ENCODE measurements at places on chromosomes 2 and 18. TPM values are rescaled to one million over a fixed set of nuclear protein-coding genes. Genes with fewer than 3 reads are reported as not detected.

DNA sequence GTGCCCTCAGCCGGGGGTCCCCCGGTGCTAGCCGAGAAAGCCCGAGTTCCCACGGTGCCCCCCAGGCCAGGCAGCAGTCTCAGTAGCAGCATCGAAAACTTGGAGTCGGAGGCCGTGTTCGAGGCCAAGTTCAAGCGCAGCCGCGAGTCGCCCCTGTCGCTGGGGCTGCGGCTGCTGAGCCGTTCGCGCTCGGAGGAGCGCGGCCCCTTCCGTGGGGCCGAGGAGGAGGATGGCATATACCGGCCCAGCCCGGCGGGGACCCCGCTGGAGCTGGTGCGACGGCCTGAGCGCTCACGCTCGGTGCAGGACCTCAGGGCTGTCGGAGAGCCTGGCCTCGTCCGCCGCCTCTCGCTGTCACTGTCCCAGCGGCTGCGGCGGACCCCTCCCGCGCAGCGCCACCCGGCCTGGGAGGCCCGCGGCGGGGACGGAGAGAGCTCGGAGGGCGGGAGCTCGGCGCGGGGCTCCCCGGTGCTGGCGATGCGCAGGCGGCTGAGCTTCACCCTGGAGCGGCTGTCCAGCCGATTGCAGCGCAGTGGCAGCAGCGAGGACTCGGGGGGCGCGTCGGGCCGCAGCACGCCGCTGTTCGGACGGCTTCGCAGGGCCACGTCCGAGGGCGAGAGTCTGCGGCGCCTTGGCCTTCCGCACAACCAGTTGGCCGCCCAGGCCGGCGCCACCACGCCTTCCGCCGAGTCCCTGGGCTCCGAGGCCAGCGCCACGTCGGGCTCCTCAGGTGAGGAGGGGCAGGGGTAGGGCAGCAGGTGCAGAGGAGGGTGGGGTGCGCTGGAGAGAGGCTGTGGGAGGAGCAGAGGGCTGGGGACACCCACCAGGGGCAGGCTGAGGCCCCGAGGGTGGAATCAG lies 14.1 kb upstream of the GMPPA start:
- no peaks in the 10 kb centered on the region for H3K4me1 ChIP-seq
- no peak overlapping the region for H3K27ac ChIP-seq
- DNase-seq = no peak
- peaks cover 6% of the 10 kb centered on the region for H3K36me3 ChIP-seq
- H3K4me3 ChIP-seq = no peak overlapping the region

DNA sequence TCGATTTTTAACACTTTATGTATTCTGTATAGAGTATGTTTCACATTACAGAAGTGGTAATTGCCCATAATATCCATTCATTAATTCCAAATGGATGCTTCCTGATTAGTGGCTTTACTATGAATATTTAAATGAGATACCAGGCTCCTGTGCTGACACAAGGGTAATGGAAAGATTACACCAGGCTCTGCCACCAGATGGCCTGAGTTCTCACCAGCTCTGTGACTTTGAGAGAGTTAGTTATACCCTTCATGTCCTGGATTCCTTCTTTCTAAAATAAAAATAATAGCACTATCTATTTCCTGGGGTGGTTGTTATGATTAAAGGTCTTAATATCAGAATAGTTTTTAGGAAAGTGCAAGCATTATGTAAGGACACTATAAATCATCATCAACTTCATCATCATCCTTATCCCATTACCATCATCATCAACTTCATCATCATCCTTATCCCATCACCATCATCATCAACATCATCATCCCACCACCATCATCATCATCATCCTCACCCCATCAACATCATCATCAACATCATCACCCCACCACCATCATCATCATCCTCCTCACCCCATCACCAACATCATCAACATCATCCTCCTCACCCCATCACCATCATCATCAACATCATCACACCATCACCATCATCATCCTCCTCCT lies 151.8 kb downstream of the DNER start:
- no peak overlapping the region for H3K4me3 ChIP-seq
- peaks cover 5% of the 10 kb centered on the region for H3K27me3 ChIP-seq
- no peak overlapping the region for H3K27ac ChIP-seq
- DNase-seq = no peak

DNA sequence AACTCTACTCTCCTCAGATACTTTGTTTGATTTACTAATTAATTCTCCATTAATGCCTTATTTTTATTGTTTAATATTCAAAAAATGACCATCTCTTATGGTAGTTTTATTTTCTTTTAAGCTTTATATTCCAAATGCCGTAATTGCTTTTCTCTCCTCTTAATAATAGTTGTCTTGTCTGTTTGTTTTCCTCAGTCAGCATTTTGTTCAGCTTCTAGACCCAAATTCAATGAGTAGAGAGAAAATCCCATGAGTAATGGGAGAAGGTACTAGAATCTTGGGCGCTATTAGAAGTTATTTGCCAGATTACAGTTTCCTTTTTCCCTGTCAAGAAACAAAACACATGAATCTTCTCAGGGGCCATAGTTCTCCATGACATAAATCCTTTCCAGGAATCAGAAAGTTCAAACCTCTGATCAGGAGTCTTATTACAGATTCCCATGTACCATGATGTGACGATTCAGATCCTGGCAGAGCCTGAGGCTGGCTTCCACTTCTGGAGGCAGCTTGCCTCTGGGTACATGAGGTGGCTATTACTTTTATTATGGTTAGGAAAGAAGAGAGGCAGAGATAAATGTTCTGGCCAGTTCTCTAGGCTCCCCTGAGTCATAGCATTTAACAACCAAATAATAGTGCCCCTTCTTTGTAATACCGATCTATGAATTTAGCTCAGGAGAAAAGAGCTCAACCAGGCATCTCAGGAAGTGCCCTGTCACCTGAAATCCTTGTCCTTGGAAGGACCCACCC lies 485.1 kb upstream of the SETBP1 start:
- H3K4me3 ChIP-seq = no peak overlapping the region
- peaks cover 3% of the 10 kb centered on the region for H3K27me3 ChIP-seq
- H3K4me1 ChIP-seq = no peaks in the 10 kb centered on the region
- no peak overlapping the region for H3K27ac ChIP-seq
- no peak for DNase-seq

GRCh38 chr2:9988320-9988719 lies 36.8 kb downstream of the GRHL1 start:
- H3K4me1 ChIP-seq = peaks cover 55% of the 10 kb centered on the region
- H3K36me3 ChIP-seq = no peaks in the 10 kb centered on the region
- peaks cover 2% of the 10 kb centered on the region for H3K27me3 ChIP-seq
- H3K4me3 ChIP-seq = no peak overlapping the region

- H3K27ac ChIP-seq = no peak overlapping the region
- H3K4me3 ChIP-seq = no peak overlapping the region
- H3K4me1 ChIP-seq = no peaks in the 10 kb centered on the region
- H3K27me3 ChIP-seq = no peaks in the 10 kb centered on the region
- no peaks in the 10 kb centered on the region for H3K36me3 ChIP-seq
- no peak for DNase-seq
Measured at GRCh38 chr2:161576421-161576820, 47.8 kb upstream of the SLC4A10 start.

DNA sequence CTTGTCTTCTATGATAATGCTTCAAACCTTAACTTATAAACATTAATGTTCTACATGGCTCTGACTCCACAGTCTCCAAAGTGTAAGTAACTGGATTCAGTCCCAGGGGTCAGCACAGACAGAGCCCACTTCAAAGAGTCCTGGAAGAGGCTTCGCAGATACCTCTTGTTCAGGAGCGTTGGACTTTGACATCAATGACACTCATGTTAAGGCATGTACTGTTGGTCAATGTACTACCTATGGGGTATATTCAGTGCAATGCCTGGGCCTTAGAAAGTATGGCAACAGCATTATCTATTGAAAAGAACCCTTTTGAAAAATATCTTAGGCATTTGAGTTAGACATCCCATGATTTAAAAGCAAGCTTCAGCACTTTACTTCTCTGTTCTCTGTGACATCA lies 143.1 kb downstream of the GRB14 start:
- no peak overlapping the region for H3K4me3 ChIP-seq
- H3K27me3 ChIP-seq = no peaks in the 10 kb centered on the region
- H3K27ac ChIP-seq = no peak overlapping the region
- no peaks in the 10 kb centered on the region for H3K36me3 ChIP-seq
- DNase-seq = no peak
- H3K4me1 ChIP-seq = no peaks in the 10 kb centered on the region

DNA sequence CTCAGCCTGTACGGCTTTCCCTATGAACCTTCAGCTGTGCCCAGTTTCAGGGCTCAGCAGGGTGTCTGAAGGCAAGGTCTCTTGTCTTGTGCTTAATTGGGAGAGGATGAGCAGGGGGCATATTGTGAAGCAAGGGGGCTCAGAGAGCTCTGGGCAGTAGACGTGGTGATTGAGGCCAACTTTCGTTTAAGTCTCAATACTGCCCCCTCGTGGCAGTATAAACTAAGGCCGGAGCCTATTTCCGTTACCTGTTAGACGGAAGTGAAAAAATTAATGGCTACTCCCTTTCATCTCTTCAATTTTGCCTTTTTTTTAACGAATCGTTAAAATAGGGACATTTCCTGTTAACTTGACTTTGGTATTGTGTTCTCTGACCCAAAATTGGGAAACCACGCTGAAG lies 193.4 kb downstream of the TDRD15 start:
- no peaks in the 10 kb centered on the region for H3K36me3 ChIP-seq
- no peak overlapping the region for H3K4me3 ChIP-seq
- H3K4me1 ChIP-seq = no peaks in the 10 kb centered on the region
- DNase-seq = no peak
- no peak overlapping the region for H3K27ac ChIP-seq

DNA sequence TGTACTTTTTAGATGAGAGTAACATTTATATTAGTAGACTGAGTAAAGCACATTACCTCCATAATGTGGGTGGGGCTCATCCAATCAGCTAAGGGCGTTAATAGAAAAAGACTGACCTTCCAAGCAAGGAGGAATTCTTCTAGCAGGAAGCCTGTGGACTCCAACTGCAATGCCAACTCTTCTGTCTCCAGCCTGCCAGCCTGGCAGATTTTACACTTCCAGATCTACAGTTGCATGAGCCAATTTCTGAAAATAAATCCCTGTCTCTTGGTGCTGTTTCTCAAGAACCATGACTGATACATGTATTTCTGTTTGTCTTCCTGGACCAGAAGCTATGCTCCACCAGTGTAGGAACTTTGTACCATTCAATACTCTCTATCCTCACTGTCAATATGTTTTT lies 69.0 kb upstream of the LMAN1 start:
- H3K27ac ChIP-seq = no peak overlapping the region
- H3K27me3 ChIP-seq = peaks cover 8% of the 10 kb centered on the region
- H3K4me1 ChIP-seq = peaks cover 1% of the 10 kb centered on the region
- H3K36me3 ChIP-seq = peaks cover 9% of the 10 kb centered on the region
- H3K4me3 ChIP-seq = no peak overlapping the region

DNA sequence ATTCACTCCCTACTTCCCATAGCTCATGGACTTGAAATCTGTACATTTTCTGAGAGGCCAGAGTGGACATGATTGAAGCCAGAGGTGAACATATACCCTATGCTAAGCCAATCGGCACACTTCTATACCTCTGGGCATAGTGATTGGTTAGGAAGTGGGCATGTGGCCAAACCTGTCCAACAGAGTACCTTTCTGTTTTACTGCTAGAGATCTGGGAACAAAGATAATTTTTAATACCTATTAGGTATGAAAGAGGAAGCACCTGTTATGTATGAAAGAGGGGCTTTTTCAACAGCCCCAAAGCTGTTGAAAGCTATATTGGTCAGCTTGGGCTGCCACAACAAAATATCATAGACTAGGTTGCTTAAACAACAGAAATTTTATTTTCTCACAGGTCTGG lies 27.7 kb downstream of the METTL8 start:
- no peak overlapping the region for H3K4me3 ChIP-seq
- H3K27ac ChIP-seq = no peak overlapping the region
- DNase-seq = no peak
- peaks cover 55% of the 10 kb centered on the region for H3K4me1 ChIP-seq

DNA sequence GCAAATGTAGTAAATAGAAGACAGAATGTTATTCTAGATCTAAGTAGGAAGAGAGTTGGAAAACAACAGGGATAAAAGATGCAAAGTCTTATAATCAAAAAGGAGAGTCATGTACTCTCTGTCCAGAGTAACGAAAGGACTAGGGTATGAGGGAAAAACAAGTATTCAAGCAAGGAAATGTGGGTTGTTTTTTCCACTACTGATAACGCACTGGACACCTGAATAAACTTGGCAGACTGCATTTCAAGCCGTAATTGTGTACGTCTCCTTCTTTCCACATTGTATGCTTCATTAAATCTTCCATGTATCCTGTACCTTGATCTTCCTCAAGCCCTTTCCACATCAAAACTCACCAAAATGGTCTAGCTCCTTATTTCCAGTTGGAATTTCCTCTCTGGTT lies 420.6 kb downstream of the ZEB2 start:
- peaks cover 51% of the 10 kb centered on the region for H3K4me1 ChIP-seq
- no peak overlapping the region for H3K4me3 ChIP-seq
- peaks cover 11% of the 10 kb centered on the region for H3K36me3 ChIP-seq
- H3K27ac ChIP-seq = peak overlapping the region; percentile 69
- no peak for DNase-seq
- H3K27me3 ChIP-seq = no peaks in the 10 kb centered on the region

DNA sequence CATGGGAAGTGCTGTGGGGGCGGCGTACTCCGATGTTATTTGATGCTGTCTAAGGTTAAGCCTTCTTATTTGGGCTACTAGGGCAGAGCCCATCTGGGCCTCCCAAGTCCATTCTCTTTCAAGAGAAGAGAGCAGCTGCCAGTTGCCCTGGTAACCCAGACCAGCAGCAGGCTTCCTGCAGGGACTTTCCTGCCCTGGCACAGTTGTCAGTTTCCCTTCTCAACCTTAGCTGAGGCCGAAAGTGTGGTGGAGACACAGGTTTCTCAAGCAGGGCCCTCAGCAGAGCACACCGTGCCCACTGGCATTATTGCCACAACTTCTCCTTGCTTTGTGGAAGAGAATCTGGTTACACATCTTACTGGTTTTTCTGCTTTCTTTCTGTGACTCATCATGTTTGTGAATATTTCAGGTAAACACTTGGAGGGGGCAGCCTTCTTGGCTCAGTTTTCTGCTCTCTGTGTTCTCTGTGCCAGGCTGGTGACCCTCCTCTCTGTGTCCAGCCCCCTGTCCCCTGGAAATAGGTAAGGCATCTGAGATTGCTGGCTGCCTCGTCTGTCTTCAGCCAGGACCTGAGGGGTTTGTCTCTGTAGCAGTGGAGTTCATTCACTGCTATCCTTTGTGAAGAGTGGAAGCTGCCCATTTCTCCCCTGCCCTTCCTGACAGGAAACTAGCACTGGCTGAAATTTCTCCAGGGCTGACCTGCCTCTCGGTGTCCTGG lies 111.0 kb downstream of the B3GNT2 start:
- H3K4me1 ChIP-seq = peaks cover 29% of the 10 kb centered on the region
- H3K27me3 ChIP-seq = peaks cover 5% of the 10 kb centered on the region
- no peak overlapping the region for H3K27ac ChIP-seq
- H3K4me3 ChIP-seq = no peak overlapping the region
- H3K36me3 ChIP-seq = no peaks in the 10 kb centered on the region
- DNase-seq = no peak

- DNase-seq = no peak
- H3K4me1 ChIP-seq = peaks cover 22% of the 10 kb centered on the region
- H3K27ac ChIP-seq = peak overlapping the region; percentile 2
- no peaks in the 10 kb centered on the region for H3K36me3 ChIP-seq
- H3K27me3 ChIP-seq = peaks cover 7% of the 10 kb centered on the region
Measured at GRCh38 chr2:53576166-53576565, 191.4 kb upstream of the CHAC2 start.

- no peaks in the 10 kb centered on the region for H3K27me3 ChIP-seq
- H3K27ac ChIP-seq = no peak overlapping the region
- peaks cover 52% of the 10 kb centered on the region for H3K36me3 ChIP-seq
- peaks cover 91% of the 10 kb centered on the region for H3K4me1 ChIP-seq
- peak overlapping the region; percentile 5 for H3K4me3 ChIP-seq
Measured at GRCh38 chr2:39734445-39734844, 44.6 kb downstream of the THUMPD2 start.

Gene SH3RF3
- 4.1 TPM for total RNA-seq

Gene HOXD12
- total RNA-seq = 0.36 TPM

Gene EVA1A
- total RNA-seq = 69.2 TPM

Gene LYG1
- 0.26 TPM for total RNA-seq

Gene LIMS4
- 1.2 TPM for total RNA-seq

Gene CHST9
- not detected for total RNA-seq

Gene PMAIP1
- 9.2 TPM for total RNA-seq

Gene ADRA2B
- not detected for total RNA-seq

Gene OBSL1
- 65.5 TPM for total RNA-seq
